ENCODE measurements at places on chromosomes 3 and 15.

- no peak for DNase-seq
Measured at GRCh38 chr3:95731753-95732152, 1082.6 kb upstream of the EPHA6 start.

DNA sequence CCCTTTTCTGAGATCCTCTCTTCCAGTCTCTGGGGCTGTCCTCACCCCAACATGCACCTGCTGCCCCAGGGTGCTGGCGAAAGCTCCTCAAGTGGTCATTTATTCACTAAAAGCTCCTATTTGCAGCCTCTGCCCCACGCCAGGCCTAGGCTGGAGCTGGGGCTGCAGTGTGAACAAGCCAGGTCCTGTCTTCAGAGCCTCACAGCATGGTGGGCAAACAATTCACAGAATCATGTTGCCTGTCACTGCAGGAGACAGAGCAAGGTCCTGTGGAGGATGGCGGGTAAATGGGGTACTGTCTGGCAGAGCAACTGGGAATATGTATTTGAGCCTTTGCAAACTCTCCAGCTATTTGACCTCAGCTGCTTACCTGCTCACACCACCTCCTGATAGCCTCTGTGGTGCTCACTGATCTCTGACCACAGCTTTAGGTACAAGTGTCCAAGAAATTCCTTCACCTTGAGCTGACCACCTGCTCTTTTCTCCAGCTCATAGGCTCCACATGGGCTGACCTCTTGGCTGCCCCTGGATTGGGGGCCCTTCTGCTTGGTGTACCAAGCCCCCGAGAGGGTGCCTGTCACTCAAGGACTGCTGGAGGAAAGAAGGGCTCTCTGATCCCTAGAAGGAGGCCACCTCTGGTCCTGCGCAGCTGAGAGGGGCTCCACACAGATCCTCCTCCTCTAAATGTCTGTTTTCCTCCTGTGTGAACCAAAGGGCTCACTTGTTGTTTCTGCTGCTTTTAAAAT, 35.6 kb downstream of the AMOTL2 start:
- DNase-seq, result no peak

DNA sequence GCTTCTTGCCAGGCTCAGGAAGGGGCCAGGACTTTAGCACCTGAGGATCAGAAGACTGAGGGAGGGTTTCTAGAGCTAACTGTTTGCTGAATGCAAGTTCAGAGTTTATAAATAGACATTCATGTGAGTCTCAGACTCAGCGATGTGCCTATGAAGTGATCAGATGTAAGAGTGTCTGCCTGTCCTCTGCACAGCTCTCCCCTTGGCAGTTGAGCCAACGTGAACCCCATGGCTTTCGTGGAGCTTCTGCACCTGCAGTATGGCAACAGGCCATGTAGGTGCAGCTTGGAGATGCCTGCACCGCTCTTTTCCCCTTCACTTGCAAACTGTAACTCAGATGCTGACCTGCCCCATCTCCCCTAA, 141.9 kb downstream of the CHDH start:
- DNase-seq, result no peak

DNA sequence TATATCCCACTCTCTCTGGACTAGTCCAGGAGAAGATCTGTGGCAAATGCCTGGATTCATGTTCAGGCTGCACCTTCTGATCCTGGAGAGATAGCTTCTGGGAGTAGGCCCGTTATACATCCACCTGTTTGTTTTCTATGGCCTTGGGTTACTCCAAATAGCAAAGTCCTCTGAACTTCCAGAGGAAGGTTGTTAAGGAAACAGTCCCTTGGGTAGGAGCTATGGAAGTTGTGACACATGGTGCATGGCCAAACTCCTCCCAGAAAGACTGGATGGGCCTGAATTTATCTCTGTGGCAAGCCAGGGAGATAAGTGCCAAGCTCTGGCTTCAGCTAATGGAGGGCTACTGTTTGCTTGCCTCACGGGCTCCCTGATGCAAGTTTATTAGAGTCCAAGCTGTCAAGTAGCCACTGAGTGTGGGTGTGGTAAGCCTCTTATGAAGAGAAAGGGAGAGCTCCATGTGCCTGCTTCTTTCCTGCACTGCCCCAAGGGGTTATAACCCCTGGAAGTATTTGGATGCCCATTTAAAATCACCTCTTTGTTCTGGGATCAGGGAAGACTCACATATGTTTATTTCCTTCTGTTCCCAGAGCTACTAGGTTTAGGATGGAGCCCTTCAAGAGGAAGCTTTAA, 328.7 kb upstream of the ATP11B start:
- DNase-seq, result no peak

DNA sequence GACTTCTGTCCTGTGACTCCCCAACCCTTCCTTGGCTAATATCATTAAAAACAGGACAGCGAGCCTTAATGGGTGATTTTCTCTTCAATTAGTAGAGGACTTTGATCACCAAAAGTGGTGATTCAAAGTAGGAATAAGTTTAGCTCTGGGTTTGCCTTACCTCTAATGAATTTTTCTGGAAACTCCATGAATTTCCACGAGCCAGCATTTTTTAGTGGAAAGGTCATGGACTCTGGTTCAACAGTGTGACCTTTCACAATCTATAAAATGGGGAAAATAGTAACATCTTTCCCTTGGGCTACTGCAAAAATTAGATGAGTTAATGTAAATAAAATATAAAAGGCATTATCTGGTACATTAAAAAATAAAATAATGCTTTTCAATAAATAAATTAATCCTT, 417.8 kb upstream of the NR2F2 start:
- DNase-seq, result no peak

DNA sequence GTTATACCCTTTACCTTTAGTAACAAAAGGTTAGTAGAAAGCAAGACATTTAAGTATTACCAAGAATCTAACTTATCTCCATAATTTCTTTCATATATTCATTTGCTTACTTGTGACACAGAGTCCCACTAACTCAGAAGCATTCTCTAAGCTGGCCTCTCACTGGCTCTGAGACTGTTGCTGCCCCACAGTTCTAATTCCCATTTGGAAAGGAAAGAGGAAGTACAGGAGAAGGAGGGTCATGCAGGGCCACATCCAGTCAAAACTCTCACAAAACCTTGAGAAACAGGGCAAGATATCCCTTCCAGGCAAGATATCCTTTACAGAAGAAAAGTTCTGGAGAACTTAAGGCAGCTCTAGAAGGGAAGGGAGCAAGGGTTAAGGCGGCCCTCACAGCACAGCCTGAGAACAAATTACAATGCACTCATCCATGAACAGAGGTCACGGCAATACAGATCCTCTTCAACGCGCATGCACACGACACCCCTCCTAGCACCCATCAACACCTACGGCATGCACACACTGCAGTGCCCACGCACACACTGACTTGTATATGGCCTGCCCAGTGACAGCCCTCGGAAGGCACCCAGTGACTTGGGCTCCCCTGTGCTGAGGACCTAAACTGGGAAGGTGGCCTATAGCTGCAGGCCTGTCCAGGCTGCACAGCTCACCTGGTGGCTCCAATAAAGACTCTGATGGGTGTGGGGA, 13.0 kb upstream of the MYO5C start:
- no peak for DNase-seq

DNA sequence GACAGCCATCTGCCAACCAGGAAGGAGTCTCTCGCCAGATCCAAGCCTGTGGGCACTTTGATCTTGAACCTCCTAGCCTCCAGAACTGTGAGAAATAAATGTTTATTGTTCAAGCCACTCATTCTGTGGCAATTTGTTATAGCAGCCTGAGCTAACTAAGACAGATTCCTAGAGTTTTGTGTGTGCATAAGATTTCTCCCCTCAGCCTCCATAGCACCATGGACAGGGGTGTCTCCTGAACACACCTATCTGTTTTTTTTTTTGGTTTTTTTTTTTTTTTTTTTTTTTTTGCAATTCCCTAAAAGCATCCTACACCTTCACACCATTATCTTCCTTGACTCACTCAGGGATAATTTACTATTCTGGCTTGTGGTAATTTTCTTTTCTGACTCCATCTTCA, 768.5 kb downstream of the NR2F2 start:
- no peak for DNase-seq

- DNase-seq, result no peak
Measured at GRCh38 chr3:28322464-28322863, 26.1 kb upstream of the ZCWPW2 start.

GRCh38 chr3:60610441-60611112, 640.7 kb downstream of the FHIT start:
- no peak for DNase-seq

GRCh38 chr3:149536429-149536828, 61.9 kb downstream of the TM4SF4 start:
- DNase-seq, result no peak

GRCh38 chr3:192281207-192281880, 446.0 kb downstream of the FGF12 start:
- DNase-seq, result no peak

GRCh38 chr15:99728916-99729315, 4.3 kb downstream of the LYSMD4 start:
- no peak for DNase-seq

DNA sequence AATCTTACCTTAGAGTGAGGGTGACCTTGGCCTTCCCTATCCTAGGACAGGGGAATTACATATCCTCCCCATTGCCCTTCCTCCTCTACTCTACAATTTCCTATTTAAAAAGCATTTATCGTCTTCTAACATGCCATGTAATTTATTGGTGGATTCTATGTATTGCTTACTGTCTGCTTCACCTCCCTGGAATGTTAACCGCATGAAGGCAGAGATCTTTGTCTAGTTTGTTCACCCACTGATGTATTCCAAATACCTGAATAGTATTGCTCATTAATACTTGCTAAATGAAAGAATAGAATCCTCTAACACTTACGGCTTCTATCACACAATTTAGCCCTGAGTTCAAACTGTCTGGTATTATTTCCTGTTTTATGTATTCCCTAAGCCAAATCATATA, 68.6 kb downstream of the PPARG start:
- no peak for DNase-seq

DNA sequence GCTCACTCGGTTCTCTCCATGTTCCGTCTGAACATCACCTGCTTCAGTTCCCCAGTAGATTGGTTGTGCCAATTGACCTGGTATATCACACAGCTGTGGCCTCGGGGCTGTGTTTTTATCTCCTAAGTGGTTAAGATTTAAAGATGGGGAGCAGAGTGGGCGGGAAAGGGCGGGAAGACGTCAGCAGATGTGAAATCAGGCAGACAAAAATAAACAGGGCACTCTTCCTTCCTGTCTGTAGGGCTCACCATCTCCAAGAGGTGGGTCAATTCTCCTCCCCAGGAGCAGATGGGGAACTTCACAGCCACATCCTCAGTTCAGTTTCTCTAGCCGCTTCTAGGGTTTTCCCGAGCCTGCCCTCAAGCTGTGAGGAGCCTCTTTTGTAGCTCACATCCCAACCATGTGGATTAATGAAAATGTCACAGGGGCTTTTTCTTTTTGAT, 26.8 kb upstream of the LIMD1 start:
- no peak for DNase-seq

GRCh38 chr3:5116538-5116937, 5.6 kb upstream of the ARL8B start:
- DNase-seq, result no peak

GRCh38 chr3:101281521-101282030, 38.8 kb downstream of the IMPG2 start:
- DNase-seq, result no peak

DNA sequence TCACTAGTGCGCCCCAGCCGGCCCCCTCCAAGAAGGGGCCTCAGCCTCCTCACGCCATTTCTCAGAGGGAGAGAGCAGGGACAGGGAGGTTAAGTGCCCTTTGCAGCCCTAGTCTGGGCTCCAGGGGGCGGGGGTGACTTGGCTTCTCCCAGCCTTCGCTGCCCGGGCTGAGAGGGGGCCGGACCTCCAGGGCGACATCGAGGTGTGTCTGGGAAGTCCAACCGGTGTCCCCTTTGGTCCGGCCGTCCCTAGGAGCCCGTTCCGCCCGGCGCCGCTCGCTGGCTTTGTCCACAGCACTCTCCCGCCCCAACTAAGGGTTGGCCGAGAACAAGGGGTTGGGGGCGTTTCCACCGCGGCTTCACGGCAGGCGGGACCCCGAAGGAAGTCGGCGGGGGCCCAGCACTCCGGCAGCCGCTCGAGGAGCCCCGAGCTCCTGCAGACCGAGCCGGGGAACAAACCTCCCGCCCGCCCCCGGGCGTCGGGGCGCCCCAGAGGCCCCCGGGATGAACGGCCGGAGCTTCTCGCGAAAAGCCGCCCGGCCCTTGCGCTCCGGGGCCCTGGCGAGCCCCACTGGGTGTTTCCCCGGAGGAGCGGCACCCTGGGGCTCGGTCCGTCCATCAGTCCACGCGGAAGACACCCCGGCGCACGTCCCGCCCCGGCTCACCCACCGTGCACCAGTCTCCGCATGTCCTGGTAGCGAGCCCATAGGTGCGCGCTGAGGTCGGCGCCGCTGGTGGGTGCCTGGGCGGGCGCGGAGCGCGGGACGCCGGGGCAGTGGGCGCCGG, 627 bp downstream of the NT5DC2 start:
- DNase-seq, result no peak

DNA sequence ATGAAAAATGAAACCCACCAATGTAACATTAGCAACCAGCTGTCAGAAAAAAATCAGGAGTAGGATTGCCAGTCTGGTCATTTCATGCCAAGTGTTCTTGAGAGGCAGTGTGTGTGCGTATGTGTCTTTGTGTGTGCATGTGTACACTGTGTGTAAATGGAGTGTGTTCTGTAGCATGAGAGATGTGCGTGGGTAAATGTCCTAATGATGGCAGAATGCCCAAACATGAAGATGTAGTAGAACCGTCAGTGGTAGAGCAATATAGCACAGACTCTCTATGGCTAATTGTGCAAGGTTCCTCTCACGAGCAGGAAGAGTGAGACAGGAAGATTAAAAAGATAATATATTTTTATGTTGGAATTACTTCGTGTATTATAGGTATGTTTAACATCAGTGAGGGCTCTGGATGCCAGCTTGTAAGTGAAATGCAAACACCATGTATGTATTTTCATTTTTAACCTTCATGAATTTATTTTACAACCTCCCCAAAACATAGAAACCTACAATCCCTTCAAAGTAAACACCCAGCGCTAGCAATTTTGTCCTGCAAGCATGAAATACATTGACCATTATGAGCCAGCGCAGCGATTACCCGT, 1038.7 kb downstream of the IGSF11 start:
- DNase-seq, result no peak

GRCh38 chr15:41151451-41152005, 35.4 kb upstream of the INO80 start:
- no peak for DNase-seq

DNA sequence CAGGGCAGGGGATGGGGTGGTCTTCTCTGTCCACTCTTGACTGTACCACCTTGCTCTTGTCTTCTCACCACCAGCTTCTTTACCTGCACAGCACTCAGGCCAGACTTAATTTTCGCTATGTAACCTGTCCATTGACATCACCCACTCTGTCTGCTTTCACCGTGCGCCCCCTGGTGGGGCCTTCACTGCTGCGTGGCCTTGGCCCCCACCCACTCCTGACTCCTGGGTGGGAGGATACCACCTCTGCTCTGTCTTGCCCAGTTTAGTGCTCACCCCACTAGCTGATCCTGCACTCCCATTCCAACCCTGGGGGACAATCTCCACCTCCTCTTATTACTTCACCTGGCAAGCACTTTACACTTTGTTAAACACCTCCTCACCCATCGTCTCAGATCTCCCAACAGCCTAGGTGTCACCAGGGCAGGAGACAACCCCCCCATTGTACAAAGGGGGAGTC, 17.7 kb downstream of the PTH1R start:
- no peak for DNase-seq

GRCh38 chr15:50883903-50884302, 24.6 kb upstream of the AP4E1 start:
- no peak for DNase-seq
